ENCODE measurements at places on chromosomes 16 and 17. TPM values are rescaled to one million over a fixed set of nuclear protein-coding genes. Genes with fewer than 3 reads are reported as not detected.
A peak's percentile ranks its signal among the peaks of the same experiment; 100 is the strongest.

DNA sequence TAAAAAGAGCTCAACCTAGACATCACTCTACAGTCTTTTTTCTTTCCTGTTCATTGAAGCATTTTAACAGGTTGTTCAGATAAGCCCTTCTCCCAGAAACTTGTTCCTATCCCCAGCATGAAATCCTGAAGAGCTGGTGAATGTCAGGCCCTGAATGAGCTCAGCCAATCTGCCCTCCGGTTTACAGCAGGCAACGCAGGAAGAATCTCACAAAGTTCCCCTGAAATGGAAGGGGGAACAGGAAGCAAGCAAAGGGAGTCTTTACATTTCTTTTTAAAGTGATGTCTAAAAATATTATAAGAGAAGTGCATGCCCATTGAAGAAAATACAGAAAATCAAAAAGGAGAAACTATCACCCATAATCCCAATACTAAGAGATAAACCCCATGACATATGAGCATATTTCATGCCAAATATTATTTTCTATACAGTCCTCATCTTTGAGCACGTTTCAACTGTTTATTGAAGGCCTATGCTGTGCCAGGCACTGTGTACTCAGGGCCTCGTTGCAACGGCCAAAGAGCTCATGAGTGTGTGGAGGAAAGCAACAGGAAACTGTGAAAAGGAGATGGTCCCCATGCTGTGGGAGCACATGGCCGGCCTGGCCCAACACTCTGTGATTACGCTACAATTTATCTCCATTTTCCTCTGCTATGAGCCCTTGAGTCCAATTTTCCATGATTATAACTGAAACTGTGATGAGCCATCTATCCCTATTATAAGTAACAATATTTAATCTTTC is 5.7 kb downstream of the TK2 start:
- DNase-seq: no peak

DNA sequence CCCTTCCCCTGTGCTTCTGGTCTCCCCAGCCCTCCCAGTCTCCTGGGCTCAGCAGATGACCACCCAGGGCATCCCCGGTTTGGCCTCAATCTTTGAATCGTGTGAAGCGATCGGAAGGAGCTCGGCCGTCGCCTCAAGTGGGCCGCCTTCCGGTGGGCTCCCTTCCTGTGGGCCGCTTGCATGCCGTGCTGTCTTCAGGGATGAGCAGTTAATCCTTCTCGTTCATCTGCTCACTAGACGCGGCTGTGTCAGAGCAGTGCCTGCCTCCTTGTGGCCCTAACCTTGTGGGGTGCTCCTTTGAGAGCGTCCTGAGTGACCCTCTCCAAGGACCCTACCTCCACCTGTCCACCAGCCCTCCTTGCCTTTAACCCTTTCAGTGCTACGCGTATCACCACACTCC is 40.4 kb downstream of the BAIAP2 start:
- no peak for DNase-seq

GRCh38 chr16:82967424-82967823 is 340.7 kb downstream of the CDH13 start:
- no peak for DNase-seq

RPL23 gene
- total RNA-seq: 640 TPM

DNA sequence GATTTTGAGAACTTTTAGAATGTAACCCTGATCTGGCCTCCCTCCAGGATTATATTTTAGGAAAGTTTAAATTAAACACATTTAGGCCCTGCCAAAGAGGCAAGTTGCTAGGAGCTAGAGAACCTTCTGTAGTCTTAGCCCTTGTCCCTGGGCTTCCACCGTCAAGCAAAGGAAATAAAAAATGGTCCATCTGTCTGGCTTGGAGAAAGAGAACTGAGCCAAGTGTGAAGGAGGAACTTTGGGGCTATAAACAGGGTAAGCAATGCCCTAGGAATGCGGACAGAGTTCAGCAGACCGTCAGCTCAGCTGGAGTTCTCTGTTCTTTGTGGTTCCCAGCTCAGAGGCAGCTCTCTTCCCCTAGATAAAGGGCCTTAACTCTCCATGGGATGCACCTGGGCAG is 29.6 kb downstream of the RCVRN start:
- DNase-seq: no peak

GRCh38 chr17:40443196-40443987 is at the start of gene IGFBP4:
IGFBP4 (plus strand) TSS chr17:40443450; CDS start chr17:40443736, 286 bp downstream.
- DNase-seq: peak; percentile 81
